Right renal cortex interstitium (tissue), 3 donors: ENCODE measurements at places on chromosomes 16 and 17. TPM values are rescaled to one million over a fixed set of nuclear protein-coding genes. Genes with fewer than 3 reads are reported as not detected.

- no peak for DNase-seq
These were observed 40.8 kb upstream of the CIBAR2 start for GRCh38 chr16:85153046-85153445.

GRCh38 chr17:40454613-40454995, 11.4 kb downstream of the IGFBP4 start:
- DNase-seq: no peak

The DPEP1 gene
- 42.6 TPM for polyA plus RNA-seq

DNA sequence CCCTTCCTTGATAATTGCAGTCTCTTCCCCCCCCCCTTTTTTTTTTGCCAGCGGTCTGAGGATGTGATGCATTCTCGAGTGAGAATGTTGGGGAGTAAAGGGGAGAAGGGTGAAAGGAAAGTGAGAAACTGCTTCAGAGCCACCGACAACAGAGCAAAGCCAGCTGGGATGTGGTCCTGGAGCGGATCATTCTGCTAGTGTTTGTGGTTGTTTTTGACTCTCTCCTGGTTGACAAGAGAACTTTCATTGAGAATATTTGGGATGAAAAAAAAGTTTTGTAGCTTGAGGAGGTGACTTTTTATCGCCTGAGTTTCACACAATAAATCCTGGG, 1.3 kb downstream of the NF1 start:
- no peak for DNase-seq

DNA sequence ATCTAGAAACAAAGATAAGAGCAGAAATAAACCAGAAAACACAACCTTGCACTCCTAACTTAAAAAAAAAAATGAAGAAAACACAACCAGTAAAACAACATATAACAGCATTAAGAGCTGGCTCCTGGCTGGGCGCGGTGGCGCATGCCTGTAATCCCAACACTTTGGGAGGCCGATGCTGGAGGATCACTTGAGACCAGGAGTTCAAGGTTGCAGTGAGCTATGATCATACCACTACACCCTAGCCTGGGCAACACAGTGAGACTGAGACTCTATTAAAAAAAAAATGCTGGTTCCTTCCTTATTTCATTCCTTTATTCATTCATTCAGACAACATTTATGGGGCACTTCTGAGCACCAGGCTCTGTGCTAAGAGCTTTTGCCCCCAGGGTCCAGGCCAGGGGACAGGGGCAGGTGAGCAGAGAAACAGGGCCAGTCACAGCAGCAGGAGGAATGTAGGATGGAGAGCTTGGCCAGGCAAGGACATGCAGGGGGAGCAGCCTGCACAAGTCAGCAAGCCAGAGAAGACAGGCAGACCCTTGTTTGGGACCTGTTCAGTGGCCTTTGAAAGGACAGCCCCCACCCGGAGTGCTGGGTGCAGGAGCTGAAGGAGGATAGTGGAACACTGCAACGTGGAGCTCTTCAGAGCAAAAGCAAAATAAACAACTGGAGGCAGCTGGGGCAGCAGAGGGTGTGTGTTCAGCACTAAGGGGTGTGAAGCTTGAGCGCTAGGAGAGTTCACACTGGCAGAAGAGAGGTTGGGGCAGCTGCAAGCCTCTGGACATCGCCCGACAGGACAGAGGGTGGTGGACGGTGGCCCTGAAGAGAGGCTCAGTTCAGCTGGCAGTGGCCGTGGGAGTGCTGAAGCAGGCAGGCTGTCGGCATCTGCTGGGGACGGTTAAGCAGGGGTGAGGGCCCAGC, 2.6 kb downstream of the STH start:
- no peak for DNase-seq
